ENCODE measurements at places on chromosomes 3 and 15. TPM values are rescaled to one million over a fixed set of nuclear protein-coding genes. Genes with fewer than 3 reads are reported as not detected.

Gene FHIT
- total RNA-seq, result 8.5 TPM

Gene PPP1R14D
- total RNA-seq, result not detected

Gene LRRC15
- 0.35 TPM for total RNA-seq

Gene COL6A6
- 0.96 TPM for total RNA-seq

Gene NAA80
- 10.2 TPM for total RNA-seq

Gene SPSB4
- total RNA-seq, result 1.1 TPM

Gene BCL2A1
- total RNA-seq, result 18.1 TPM

Gene GOLGA6L24
- not detected for total RNA-seq

Gene CDHR4
- total RNA-seq, result not detected

Gene INSYN1
- 5.0 TPM for total RNA-seq

Gene CPLX3
- total RNA-seq, result not detected

Gene SRP14
- total RNA-seq, result 168 TPM

Gene OPA1
- 69.3 TPM for total RNA-seq

Gene NEK10
- total RNA-seq, result 0.87 TPM

Gene ZBED2
- total RNA-seq, result not detected

Gene HEG1
- total RNA-seq, result 102 TPM

Gene TMEM40
- not detected for total RNA-seq

Gene CCDC191
- total RNA-seq, result 1.3 TPM

Gene SLC7A14
- total RNA-seq, result not detected

Gene FES
- total RNA-seq, result 68.4 TPM

Gene KIF7
- total RNA-seq, result 12.7 TPM

Gene WWTR1
- total RNA-seq, result 65.9 TPM

Gene ZNF106
- 98.1 TPM for total RNA-seq

Gene RARB
- 4.8 TPM for total RNA-seq

Gene FGF12
- 4.5 TPM for total RNA-seq

Gene TIGIT
- total RNA-seq, result 0.42 TPM

Gene GOLGA6B
- total RNA-seq, result not detected

Gene HHATL
- 0.48 TPM for total RNA-seq

Gene CTDSPL
- 19.0 TPM for total RNA-seq

Gene USP50
- total RNA-seq, result 1.1 TPM

Gene CCR1
- total RNA-seq, result 39.7 TPM

Gene CHRD
- total RNA-seq, result 11.3 TPM

Gene SLC22A13
- total RNA-seq, result 1.00 TPM

Gene FAIM
- 20.7 TPM for total RNA-seq

Gene HCN4
- not detected for total RNA-seq

Gene SKOR1
- total RNA-seq, result 0.26 TPM

Gene FBN1
- 297 TPM for total RNA-seq

Gene C3orf62
- 5.8 TPM for total RNA-seq

Gene VGLL3
- 129 TPM for total RNA-seq

Gene COLQ
- 0.74 TPM for total RNA-seq
